Activated CD8-positive, alpha-beta memory T cell treated with anti-CD3 and anti-CD28 coated beads, Interleukin-2, amount 50 U/mL, for 48 hours (primary cell): ENCODE measurements at places on chromosomes 1 and 21.

- no peak for DNase-seq
Measured at GRCh38 chr1:210482491-210482890, 153.8 kb downstream of the HHAT start.

GRCh38 chr1:213604477-213604876, 383.3 kb upstream of the PROX1 start:
- DNase-seq, result no peak

DNA sequence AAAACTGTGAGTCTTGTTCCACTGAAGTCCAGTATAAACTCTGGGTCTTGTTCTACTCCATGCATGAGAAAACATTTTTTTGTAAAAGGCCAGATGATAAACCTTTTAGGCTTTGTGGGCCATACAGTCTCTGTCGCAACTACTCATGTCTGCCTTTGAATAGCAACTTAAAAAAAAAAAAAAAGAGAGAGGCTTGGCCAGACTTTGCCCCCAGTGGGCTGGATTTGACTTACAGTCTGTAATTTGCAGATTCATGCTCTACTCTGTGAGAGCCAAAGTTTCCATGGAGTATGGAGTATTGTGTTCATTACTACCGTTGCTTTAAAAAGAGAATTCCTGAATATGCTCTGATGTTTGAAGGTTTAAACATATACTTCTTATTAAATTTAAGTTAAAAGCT, 654.9 kb upstream of the PKN2 start:
- DNase-seq, result no peak

- no peak for DNase-seq
Measured at GRCh38 chr1:52348704-52349300, 17.2 kb downstream of the CC2D1B start.

DNA sequence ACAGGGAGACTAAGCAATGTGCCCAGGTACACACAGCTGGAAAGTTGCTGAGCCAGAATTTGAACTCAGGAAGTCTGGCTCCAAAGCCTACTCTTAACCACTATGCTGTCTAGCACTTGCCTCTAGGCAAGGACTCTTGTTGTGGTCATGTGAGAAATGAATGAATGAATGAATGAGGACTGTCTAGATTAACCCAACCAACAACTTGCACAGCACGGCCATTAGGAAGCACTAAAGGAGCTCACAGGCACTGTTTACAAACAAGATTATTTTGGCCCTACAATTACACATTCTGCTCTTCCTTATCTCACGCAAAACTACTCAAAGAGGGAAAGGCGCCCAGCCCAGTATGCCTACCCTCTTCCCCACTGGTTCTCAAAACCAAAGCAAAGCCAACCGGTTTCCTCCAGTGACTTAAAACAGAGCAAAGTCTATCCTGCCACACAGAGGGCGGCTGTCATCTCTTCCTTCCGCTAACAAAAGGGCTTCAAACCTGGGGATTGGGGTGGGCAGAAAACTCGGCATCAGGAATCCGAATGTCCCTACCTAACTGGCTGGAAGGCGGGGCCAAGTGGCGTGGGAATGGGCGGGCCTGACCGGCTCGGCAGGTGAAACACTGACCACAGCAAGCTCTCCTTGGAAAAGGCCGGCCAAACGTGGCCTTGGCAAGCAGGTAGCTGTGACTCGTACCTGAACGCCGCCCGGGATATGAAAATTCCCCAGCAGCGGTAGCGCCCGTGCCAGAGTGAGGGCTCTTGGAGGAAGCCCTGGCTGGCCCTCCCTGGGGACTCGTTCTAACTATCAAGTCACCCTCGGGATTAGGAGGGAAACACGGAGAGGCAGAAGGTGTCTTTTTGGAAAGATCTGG, 948 bp downstream of the STK40 start:
- DNase-seq, result peak; percentile 68

GRCh38 chr1:208303743-208304712, 59.8 kb upstream of the PLXNA2 start:
- no peak for DNase-seq

- no peak for DNase-seq
Measured at GRCh38 chr1:229888561-229889001, 178.5 kb upstream of the GALNT2 start.

DNA sequence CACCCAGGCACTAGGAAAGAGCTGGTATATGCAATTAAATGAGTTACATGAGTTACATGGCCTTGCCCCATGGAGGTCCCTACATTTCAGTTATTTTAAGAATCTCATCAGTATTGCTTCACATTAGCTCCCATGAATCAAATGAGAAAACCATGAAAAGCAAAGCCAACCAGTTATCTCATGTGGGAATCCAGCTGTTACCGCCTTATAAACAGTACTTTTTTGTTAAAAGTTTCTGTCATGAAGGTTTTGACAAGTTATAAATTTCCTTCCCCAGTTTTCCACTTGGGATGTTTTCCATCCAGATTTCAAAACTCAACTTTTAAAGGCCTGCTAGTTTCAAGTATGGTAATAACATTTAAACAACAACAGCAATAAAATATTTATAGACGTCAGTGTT, 544.8 kb downstream of the NUF2 start:
- DNase-seq, result no peak

DNA sequence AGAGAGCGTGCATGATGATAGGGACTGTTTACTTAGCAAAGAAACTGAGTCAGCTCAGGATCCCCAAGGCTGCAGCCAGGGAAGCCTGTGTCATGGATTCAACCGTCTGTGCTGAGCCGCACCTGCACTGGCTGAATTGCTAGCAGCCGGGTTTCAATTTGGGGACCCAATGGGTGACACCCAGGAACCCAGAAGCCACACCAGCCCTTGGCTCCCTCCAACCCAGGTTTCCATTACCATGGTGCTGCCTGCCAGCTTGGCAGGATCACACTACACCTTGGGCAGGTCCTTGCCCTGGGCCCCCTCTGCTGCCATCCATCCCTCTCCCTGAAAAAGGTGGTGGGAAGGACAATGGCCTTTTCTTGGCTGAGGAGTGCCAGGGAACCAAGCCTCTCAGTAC, 64.0 kb upstream of the CLDN14 start:
- DNase-seq, result peak; percentile 30

- DNase-seq, result no peak
Measured at GRCh38 chr1:15224259-15224869, 22.7 kb upstream of the FHAD1 start.

DNA sequence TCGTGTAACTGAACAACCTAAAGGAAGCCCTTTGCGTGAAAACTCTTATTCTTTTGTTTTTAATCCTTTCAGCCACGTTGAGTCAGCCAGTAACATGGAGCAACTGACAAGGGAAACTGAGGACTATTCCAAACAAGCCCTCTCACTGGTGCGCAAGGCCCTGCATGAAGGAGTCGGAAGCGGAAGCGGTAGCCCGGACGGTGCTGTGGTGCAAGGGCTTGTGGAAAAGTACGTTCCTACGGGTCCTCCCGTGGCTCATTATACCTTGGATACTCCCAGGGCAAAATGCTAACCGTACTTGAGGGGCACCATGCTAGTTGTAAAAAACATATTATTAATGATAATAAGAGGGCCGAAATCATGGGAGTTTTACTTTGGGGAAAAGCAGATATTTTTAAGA, 49.4 kb downstream of the LAMC2 start:
- no peak for DNase-seq

GRCh38 chr1:234864116-234864515, 254.1 kb upstream of the IRF2BP2 start:
- DNase-seq, result no peak

- peak; percentile 30 for DNase-seq
Measured at GRCh38 chr1:10614377-10615225, 139.9 kb downstream of the PEX14 start.

DNA sequence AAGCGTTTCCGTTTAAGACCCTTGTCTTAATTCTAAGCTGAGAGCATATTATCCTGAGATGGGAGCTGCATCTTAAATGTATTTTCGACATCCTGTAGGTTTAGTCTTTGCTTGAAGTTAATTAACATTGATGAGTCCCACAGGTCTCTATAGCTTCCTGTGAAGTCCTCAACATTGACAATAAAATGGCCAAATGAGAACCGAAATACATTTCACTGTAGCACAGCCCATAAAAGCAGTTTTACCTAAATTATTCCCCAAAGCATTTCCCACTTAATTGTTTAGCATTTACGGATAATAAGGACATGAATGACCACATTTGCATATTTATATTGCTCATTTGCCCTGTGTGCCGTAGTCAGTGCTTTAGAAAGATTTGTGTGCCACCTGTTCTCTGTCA, 116.4 kb downstream of the CRB1 start:
- no peak for DNase-seq

GRCh38 chr1:191662051-191662450, 496.2 kb upstream of the RGS18 start:
- no peak for DNase-seq

- DNase-seq, result no peak
Measured at GRCh38 chr1:38336961-38337360, 290.4 kb upstream of the POU3F1 start.

GRCh38 chr1:207691841-207692240, 46.9 kb downstream of the CR1L start:
- DNase-seq, result no peak
